SJCRH30 (cell line): ENCODE measurements at places on chromosomes 12 and 14. TPM values are rescaled to one million over a fixed set of nuclear protein-coding genes. Genes with fewer than 3 reads are reported as not detected.
A peak's percentile ranks its signal among the peaks of the same experiment; 100 is the strongest.

DNA sequence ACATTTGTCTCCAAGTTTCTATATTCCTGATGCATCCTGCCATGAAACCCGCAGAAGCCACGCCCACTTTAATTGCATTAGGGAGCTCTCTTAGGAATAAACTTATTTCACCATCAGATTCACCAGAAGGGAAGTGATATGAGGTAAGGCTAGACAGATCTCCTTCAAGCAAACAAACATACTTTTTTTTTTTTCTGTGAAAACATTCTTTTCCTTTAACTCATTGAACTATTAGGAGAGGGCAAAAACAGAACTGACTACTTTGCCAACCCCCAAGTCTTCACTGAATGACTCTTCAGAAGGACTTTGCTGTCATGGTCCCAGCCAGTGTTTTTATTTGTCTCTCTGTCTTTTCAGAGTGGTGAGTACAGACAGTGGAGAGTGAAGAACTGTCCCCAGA is 48.4 kb downstream of the GTF2A1 start:
- no peak overlapping the region for H3K4me3 ChIP-seq
- 0 out of 2 replicates have a peak, but pooled peaks cover 3% of the 10 kb centered on the region for H3K36me3 ChIP-seq
- H3K4me1 ChIP-seq: no peaks in the 10 kb centered on the region
- H3K27ac ChIP-seq: no peak overlapping the region
- no peaks in the 10 kb centered on the region for H3K27me3 ChIP-seq
- DNase-seq: no peak

Gene CBLN3
- total RNA-seq: 0.05 and 0.12 TPM in 2 replicates

DNA sequence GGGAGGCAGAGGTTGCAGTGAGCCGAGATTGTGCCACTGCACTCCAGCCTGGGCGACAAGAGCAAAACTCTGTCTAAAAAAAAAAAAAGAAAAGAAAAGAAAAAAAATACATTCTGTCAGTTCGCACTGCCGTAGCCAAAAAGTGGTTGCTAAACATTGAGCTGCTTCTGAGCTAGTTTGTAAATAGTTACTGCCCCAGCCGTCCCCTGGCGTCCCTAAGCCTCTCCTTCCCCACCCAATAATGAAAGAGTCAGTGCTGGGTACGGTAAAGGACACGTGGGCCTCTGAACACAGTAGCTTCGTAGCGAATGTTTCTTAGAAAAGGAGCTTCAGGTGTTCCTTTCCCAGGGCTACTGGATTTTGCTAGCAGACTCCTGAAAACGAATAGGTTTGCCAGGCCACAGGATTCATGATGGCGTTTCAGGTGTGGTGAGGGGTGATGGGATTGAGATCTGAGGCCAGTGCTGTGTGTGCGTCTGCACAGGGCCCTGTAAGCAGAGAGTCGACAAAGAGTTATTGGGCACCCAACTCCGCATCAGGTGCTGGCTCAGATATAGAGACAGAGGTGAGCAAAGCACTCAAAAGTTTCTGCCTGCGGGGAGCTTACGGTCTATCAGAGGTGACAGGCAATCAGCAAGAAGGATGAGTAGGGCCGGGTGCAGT is 94.1 kb downstream of the LGMN start:
- no peak overlapping the region for H3K4me3 ChIP-seq
- no peak for DNase-seq
- H3K36me3 ChIP-seq: no peaks in the 10 kb centered on the region

GRCh38 chr12:13247596-13247995 is 51.1 kb downstream of the EMP1 start:
- DNase-seq: no peak
- H3K4me3 ChIP-seq: no peak overlapping the region
- no peak overlapping the region for H3K27ac ChIP-seq
- H3K27me3 ChIP-seq: no peaks in the 10 kb centered on the region
- H3K36me3 ChIP-seq: no peaks in the 10 kb centered on the region
- no peaks in the 10 kb centered on the region; the same call in 1 of the 2 replicates for H3K4me1 ChIP-seq

- no peaks in the 10 kb centered on the region for H3K4me1 ChIP-seq
- H3K27me3 ChIP-seq: no peaks in the 10 kb centered on the region
- DNase-seq: no peak
- no peak overlapping the region for H3K27ac ChIP-seq
- H3K36me3 ChIP-seq: no peaks in the 10 kb centered on the region
- no peak overlapping the region for H3K4me3 ChIP-seq
Measured at GRCh38 chr14:26330982-26331381, 266.9 kb downstream of the NOVA1 start.

Gene HELB
- 16.2 and 20.4 TPM in 2 replicates for total RNA-seq

DNA sequence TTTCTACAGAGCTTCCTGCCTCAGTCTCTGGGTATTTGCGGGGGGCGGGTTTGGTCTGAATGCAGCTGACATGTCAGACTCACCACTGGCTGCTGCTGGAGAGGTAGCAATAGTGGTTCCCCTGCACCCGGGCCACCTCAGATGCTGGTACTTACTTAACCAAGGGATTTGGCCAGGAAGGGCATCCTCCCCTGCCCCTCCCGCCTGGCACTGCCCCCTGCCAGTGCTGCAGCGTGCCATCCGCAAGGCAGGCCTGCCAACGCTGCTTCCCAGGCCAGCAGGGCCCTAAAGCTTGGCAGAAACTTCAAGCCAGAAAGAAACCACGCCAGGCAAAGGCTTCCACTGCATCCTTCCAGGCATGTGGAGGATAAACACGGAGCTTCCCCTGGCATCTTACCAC is 22.1 kb downstream of the RAB35 start:
- H3K27me3 ChIP-seq: no peaks in the 10 kb centered on the region
- H3K4me3 ChIP-seq: no peak overlapping the region
- H3K4me1 ChIP-seq: peaks cover 15% of the 10 kb centered on the region; the same call in 1 of the 2 replicates
- DNase-seq: no peak

DNA sequence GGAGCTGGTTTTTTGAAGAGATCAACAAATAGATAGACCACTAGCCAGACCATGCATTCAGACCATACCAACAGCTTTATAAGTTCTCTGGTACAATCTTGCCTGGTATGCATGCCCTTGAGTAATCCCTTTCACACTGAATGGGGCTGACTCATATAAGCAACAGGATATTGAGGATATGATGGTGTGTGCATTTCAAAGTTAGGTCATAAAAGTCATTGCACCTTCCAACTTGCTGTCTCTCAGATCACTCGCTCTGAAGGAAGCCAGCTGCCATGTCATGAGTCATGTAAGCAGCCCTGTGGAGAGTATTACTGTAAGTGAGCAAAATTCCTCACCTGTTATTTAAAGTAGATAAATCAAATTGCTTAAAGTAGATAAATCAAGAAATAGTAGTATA is 45.0 kb upstream of the OR6J1 start:
- H3K4me1 ChIP-seq: peaks cover 12% of the 10 kb centered on the region
- DNase-seq: peak; percentile 59
- no peaks in the 10 kb centered on the region for H3K36me3 ChIP-seq
- no peak overlapping the region for H3K4me3 ChIP-seq

Gene ERBB3
- total RNA-seq: 38.0 and 38.8 TPM in 2 replicates

Gene RHEBL1
- 8.8 and 9.0 TPM in 2 replicates for total RNA-seq

- no peak for DNase-seq
- H3K36me3 ChIP-seq: no peaks in the 10 kb centered on the region
- no peaks in the 10 kb centered on the region; the same call in 1 of the 2 replicates for H3K27me3 ChIP-seq
- no peak overlapping the region for H3K27ac ChIP-seq
- H3K4me1 ChIP-seq: no peaks in the 10 kb centered on the region
Measured at GRCh38 chr14:36818794-36819384, 157.2 kb downstream of the PAX9 start.

DNA sequence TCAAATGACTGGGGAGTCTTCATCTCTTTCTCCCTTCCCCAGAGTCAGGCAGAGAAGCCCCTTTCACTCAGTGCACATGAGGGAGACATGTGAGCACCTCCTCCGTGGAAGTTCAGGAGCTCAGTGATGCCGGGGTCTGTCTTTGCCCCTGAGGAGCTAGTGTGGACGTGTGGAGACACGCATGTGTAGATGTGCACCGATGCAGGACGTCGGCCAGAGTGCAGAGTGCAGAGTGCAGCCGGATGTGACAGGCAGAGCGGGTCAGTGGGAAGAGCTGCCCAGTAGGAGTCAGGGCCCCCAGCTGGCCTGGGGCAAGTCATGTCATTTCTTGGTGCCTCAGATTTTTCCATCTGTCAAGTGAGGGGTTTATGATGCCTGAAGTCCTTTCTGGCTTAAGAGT is 20.7 kb downstream of the TSPAN9 start:
- no peak overlapping the region; the same call in 1 of the 2 replicates for H3K27ac ChIP-seq
- H3K4me3 ChIP-seq: no peak overlapping the region
- H3K4me1 ChIP-seq: 0 out of 2 replicates have a peak, but pooled peaks cover 5% of the 10 kb centered on the region
- DNase-seq: no peak
- H3K36me3 ChIP-seq: peaks cover 6% of the 10 kb centered on the region

DNA sequence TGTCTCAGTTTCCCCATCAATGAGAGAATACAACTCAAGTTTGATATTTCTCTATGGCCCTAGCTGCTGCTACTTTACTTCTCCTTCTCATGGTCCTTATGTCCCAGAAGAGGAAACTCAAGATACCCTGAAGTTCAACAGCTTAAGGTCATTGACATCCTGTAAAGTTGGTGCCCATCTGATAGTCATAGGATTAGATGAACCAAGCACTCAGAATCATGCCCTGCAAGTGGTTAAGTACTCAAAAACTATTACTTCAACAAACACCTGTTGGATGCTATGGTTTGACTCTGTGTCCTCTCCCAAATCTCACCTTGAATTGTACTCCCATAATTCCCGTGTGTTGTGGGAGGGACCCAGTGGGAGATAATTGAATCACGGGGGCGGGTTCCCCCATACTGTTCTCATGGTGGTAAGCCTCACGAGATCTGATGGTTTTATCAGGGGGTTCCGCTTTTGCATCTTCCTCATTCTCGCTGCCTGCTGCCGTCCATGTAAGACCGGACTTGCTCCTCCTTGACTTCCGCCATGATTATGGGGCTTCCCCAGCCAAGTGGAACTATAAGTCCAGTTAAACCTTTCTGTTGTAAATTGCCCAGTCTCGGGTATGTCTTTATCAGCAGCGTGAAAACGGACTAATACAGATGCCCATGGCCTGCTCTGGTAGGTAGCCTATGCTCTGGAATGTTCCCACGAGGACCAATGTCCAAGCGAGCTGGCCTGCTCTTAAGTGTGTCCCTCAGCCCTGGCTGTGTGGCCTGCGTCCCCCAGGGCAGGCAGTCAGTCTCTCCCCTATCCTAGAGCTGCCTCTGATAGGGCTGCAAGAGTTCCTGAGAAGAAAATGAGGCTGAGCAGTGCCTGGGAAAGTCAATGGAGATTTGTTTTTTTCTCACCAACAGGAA is 18.1 kb downstream of the CAMKK2 start:
- H3K36me3 ChIP-seq: no peaks in the 10 kb centered on the region
- H3K4me3 ChIP-seq: no peak overlapping the region
- no peaks in the 10 kb centered on the region for H3K4me1 ChIP-seq
- no peak for DNase-seq
- no peaks in the 10 kb centered on the region for H3K27me3 ChIP-seq

Gene SYT1
- total RNA-seq: 4.9 and 6.8 TPM in 2 replicates

Gene MYH7
- 0.20 and 0.23 TPM in 2 replicates for total RNA-seq

DNA sequence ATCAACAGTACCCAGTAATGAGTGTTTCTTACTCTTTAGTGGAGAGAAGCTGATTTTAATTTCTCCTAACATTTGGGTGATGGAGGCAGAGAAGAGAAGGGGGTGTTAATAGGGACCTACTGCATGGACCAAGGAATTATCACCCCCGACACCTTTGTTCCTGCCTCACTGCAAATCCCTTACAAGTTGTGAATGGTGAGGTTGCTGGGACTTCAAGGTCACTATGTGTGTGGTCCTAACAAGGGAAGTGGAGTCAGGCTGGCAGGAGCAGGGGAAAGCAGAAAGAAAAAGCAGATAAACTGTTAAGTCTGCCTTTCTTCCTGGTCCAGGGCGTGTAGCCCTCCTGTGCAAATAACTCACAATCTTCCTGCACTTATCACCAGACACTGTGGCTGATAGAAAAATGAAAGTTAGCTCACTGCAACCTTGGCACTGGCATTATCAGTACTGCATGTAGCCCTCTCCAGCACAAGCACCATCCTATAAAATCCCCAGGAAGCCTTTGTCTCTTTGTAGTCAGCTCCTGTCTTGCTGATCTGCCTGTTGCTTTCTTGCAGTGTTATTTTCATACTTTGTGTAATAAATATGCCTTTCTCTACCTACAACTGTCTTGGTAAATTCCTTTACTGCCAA is 112.3 kb upstream of the DNM1L start:
- H3K36me3 ChIP-seq: peaks cover 8% of the 10 kb centered on the region; the same call in 1 of the 2 replicates
- H3K4me1 ChIP-seq: peaks cover 32% of the 10 kb centered on the region
- H3K4me3 ChIP-seq: no peak overlapping the region
- H3K27me3 ChIP-seq: no peaks in the 10 kb centered on the region

Gene GPR65
- total RNA-seq: 0.04 and 0.05 TPM in 2 replicates

DNA sequence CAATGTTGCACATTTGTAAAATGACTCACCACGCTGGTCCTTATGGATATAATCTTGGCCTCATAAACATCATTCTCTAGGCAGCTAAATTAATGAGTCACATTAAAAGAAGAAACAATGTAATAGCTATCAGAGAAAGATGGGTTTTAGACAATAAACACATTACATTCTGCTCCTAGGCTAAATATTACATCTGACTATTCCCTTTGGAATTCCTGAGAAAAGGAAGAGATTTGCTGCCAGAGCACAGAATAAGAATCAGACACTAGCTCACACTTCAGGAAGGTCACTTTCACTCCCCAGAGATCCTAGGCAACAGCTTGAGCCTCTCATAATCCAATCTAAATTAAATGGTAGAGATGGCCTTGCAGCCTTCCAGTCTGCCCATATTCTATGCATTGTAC is 218.2 kb downstream of the PTPRO start:
- H3K27ac ChIP-seq: no peak overlapping the region
- H3K4me3 ChIP-seq: no peak overlapping the region
- DNase-seq: no peak
- no peaks in the 10 kb centered on the region for H3K36me3 ChIP-seq
- H3K27me3 ChIP-seq: no peaks in the 10 kb centered on the region

GRCh38 chr14:106442857-106443256 is 916.5 kb downstream of the TMEM121 start:
- H3K4me1 ChIP-seq: no peaks in the 10 kb centered on the region
- H3K27ac ChIP-seq: no peak overlapping the region
- H3K36me3 ChIP-seq: no peaks in the 10 kb centered on the region
- H3K27me3 ChIP-seq: no peaks in the 10 kb centered on the region

Gene MMP17
- total RNA-seq: 0.68 and 2.3 TPM in 2 replicates

- no peak overlapping the region for H3K4me3 ChIP-seq
- H3K27ac ChIP-seq: no peak overlapping the region
- no peaks in the 10 kb centered on the region for H3K36me3 ChIP-seq
Measured at GRCh38 chr14:33836900-33837577, 113.8 kb downstream of the EGLN3 start.

Gene PZP
- not detected in 2 replicates for total RNA-seq
